ENCODE measurements at places on chromosomes 11 and 22. TPM values are rescaled to one million over a fixed set of nuclear protein-coding genes. Genes with fewer than 3 reads are reported as not detected.

Gene TNNT3
- not detected for total RNA-seq

Gene KDM4D
- total RNA-seq: 1.7 TPM

Gene GLB1L3
- total RNA-seq: 0.49 TPM

Gene PATE4
- total RNA-seq: not detected

Gene C22orf42
- total RNA-seq: not detected
